Hepatocyte (in vitro differentiated cells): ENCODE measurements at places on chromosomes 1 and 21. TPM values are rescaled to one million over a fixed set of nuclear protein-coding genes. Genes with fewer than 3 reads are reported as not detected.

GRCh38 chr21:34805157-34805556 is 136.4 kb downstream of the CLIC6 start:
- no peak for DNase-seq
- H3K4me1 ChIP-seq = peaks cover 13% of the 10 kb centered on the region
- H3K4me3 ChIP-seq = no peak overlapping the region
- H3K36me3 ChIP-seq = no peaks in the 10 kb centered on the region
- no peaks in the 10 kb centered on the region for H3K27me3 ChIP-seq

Gene SYNC
- 7.6 and 9.0 TPM in 2 replicates for total RNA-seq

DNA sequence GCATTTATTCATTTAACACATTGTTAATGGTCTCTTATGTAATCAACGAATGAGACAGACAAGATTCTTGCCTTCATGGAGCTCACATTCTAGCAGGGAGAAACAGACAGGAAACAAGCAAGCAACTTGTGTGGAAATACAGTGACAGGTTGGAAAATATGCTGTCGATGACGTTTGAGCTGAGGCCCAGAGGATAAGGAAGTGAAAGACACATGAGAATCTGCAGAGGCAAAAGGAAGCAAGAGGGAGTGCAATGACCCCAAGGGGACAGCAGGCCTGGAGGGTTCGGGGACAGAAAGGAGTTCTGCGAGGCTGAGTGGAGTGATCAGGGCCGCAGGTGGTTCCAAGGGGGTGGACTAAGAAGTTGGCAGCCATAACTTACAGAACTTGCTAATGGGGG is 60.6 kb upstream of the AKT3 start:
- DNase-seq = no peak
- no peaks in the 10 kb centered on the region for H3K36me3 ChIP-seq
- H3K4me3 ChIP-seq = no peak overlapping the region
- peaks cover 14% of the 10 kb centered on the region for H3K27me3 ChIP-seq

DNA sequence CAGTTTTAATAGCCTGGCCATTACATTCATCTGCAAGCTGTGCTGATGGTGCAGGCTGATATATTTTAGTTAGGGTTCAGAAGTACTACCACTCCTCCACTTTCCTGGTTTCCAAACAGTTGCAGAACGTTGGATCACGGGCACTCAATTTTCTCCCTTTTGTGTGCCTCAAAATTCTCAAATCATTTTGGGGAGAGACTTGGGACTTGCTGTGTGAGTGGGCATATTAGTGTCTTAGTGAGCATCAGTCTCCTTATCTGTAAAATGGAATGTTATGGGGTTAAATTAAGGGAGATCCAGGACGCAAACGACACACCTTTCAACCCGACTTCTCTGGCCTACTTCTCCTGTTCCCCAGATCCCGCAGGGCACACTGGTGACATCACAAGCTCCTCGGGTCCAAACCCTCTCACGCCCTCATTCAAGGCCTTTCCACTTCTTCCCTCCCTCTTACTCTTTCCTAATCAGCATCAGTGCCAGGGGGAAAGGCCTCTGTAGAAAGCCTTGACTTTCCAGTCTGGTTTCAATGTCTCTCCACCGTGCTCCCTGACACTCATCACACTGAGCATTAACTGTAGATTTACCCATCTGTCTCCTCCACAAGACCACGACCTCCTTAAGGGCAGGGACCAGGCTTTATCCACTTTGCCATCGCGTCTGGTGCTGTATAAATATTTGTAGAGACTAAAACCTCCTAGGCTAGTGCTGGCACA is 1.2 kb downstream of the PIGP start:
- peak overlapping the region; percentile 100 for H3K27ac ChIP-seq
- H3K4me3 ChIP-seq = peak overlapping the region; percentile 59
- no peaks in the 10 kb centered on the region for H3K36me3 ChIP-seq
- no peaks in the 10 kb centered on the region for H3K27me3 ChIP-seq
- peaks cover 17% of the 10 kb centered on the region for H3K4me1 ChIP-seq

Gene CTSS
- total RNA-seq = 5.3 and 10.4 TPM in 2 replicates

GRCh38 chr1:160829766-160830165 is 32.9 kb downstream of the CD244 start:
- no peaks in the 10 kb centered on the region for H3K36me3 ChIP-seq
- H3K27ac ChIP-seq = no peak overlapping the region
- H3K27me3 ChIP-seq = no peaks in the 10 kb centered on the region
- DNase-seq = no peak
- no peaks in the 10 kb centered on the region for H3K4me1 ChIP-seq

GRCh38 chr1:59595774-59596173 is 219.0 kb upstream of the HOOK1 start:
- peak overlapping the region; percentile 61 for H3K27ac ChIP-seq
- H3K36me3 ChIP-seq = no peaks in the 10 kb centered on the region
- no peak overlapping the region for H3K4me3 ChIP-seq
- no peaks in the 10 kb centered on the region for H3K27me3 ChIP-seq
- H3K4me1 ChIP-seq = peaks cover 41% of the 10 kb centered on the region

- peaks cover 4% of the 10 kb centered on the region for H3K4me1 ChIP-seq
- no peaks in the 10 kb centered on the region for H3K27me3 ChIP-seq
- DNase-seq = no peak
- no peak overlapping the region for H3K27ac ChIP-seq
These were observed 49.0 kb downstream of the SFPQ start for GRCh38 chr1:35143737-35144508.
